ENCODE measurements at places on chromosomes 1 and 21. TPM values are rescaled to one million over a fixed set of nuclear protein-coding genes. Genes with fewer than 3 reads are reported as not detected.

DNA sequence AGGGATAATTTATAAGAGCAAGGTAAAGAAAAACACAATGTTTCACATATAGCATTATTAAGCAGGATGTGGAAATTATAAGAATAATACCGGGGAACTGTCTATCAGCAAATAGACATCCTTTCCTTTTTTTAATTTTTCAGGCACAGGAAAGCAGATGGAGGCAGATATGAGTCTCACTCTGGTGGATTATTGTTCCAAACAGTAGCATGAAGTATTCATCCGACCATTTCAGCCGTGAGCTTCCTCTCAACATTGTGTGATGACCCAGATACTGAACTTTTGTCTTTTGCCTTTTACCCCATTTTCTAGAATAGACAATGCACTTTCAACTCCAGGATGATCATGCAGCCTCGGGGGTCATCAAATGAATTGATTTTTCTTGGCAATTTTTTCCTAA is 599.8 kb downstream of the ADGRL2 start:
- no peak for ATAC-seq

LRRC71 gene
- not detected for total RNA-seq

DNA sequence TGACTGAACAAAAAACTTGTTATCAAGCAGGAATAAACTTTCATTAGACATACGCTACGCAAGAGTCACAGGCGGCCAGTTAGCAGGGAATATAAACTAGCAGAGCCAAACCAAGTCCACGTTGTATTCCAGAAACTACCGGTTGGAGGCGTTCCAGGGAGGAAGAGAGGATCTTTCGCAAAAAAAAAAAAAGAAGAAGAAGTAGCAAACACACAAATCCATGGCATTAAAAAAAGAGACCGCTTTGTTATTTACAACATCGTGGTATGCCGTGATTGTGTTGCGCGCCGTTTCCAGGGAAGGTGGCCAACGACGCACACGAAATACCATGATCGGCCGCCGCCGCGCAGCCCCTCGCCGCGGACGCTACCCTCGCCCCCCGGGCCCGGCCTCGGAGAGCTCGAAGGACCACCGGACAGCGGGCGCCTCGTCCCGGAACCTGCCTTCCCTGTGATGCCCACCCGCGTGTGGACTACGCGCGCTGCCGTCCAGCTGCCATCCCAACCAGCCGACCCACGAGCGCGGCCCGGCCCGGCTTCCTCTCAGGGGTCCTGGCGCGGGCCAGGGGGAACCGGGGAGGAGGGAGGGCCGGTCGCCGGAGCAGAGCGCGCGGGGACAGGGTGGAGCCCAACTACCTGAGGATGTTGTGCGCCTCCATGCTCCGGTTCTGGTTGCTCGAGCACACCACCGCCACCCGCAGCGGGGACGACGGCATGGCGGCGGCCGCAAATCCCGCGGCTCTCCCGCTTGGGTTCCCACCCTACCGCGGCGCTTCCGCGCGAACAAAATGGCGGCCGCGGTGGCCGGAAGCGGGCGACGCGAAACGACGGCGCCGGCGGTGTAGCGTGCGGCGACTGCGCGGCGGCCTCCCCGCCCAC is 581 bp downstream of the SSU72 start:
- ATAC-seq, result peak; percentile 73

DNA sequence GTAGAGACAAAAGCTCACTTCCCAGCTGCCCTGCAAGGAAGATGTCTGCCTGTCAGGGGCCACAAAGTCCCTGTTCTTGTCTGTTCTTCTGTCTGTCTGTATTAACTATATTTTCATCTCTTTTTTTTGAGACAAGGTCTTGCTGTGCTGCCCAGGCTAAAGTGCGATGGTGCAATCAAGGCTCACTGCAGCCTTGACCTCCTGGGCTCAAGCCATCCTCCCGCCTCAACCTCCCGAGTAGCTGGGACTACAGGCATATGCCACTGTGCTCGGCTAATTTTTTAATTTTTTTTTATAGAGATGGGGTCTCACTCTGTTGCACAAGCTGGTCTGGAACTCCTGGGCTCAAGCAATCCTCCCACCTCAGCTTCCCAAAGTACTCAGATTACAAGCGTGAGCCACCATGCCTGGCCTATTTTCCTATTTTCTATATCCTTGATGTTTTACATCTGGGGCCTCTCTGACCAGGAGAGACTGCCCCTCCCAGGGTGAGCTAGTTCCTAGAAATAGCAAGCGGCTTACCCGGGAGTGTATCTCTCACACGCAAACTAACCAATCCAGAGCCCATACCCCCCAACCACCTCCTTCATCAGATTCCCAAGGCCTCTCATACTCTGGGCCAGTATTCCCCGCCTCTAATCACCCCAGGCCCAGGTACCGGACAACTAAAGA is 5.4 kb upstream of the KLHDC7A start:
- ATAC-seq, result no peak

TTLL10 gene
- total RNA-seq, result 1.0 TPM

KRTAP12-2 gene
- not detected for total RNA-seq

- no peak for ATAC-seq
Observed at GRCh38 chr1:99850459-99851291, 514 bp downstream of the AGL start.

FCMR gene
- total RNA-seq, result 2.9 TPM

GRCh38 chr1:40818264-40818961 is 34.8 kb downstream of the KCNQ4 start:
- peak; percentile 90 for ATAC-seq

- ATAC-seq, result no peak
Observed at GRCh38 chr1:3919706-3920105, 19.6 kb upstream of the C1orf174 start.

- ATAC-seq, result no peak
Observed at GRCh38 chr1:174954073-174954460, 45.7 kb upstream of the CACYBP start.

GRCh38 chr1:53091841-53092645 is 30.0 kb downstream of the PODN start:
- ATAC-seq, result no peak

GRCh38 chr1:40712405-40712944 is 21.0 kb downstream of the NFYC start:
- ATAC-seq, result no peak

DNA sequence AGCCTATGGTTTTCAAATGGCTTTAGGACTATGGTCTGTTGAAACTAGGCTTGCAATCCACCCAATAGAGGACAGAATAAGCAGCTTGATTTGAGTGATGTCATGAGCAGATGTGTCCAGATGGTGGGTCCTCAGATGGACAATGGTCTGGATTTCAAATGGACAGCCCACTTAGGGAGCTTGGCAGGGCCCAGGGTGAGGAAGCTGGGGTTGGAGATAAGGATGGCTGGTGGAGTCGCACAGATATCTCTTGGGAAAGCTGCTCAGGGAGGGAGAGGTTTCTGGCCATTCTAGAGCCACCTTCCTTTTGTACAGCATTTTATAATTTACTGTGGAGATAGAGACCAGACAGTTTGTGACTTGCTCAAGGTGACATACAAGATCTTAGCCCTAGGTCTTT is 55.0 kb downstream of the NFASC start:
- ATAC-seq, result no peak

ETV3L gene
- not detected for total RNA-seq

DNA sequence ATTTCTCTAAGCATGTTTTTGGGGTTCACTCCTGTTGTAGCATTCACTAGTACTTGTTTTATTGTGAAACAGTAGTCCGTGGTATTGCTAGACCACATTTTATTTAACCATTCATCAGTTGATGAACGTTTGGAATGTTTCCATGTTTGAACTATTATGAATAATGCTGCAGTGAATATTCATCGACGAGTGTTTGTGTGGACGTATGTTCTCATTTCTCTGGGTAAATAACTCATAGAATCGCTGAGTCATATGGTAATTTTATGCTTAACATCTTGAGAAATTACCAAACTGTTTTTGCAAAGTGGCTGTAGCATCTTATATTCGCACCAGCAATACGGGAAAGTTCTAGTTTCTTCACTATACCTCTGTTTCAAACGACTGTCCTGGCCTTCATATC is 28.0 kb upstream of the KAZN start:
- no peak for ATAC-seq

GRCh38 chr1:230109895-230110667 is 43.0 kb downstream of the GALNT2 start:
- peak; percentile 63 for ATAC-seq

AGT gene
- 0.12 TPM for total RNA-seq

All from esophagus mucosa (tissue), 1 donor.